ENCODE measurements at places on chromosomes 16 and 17.

DNA sequence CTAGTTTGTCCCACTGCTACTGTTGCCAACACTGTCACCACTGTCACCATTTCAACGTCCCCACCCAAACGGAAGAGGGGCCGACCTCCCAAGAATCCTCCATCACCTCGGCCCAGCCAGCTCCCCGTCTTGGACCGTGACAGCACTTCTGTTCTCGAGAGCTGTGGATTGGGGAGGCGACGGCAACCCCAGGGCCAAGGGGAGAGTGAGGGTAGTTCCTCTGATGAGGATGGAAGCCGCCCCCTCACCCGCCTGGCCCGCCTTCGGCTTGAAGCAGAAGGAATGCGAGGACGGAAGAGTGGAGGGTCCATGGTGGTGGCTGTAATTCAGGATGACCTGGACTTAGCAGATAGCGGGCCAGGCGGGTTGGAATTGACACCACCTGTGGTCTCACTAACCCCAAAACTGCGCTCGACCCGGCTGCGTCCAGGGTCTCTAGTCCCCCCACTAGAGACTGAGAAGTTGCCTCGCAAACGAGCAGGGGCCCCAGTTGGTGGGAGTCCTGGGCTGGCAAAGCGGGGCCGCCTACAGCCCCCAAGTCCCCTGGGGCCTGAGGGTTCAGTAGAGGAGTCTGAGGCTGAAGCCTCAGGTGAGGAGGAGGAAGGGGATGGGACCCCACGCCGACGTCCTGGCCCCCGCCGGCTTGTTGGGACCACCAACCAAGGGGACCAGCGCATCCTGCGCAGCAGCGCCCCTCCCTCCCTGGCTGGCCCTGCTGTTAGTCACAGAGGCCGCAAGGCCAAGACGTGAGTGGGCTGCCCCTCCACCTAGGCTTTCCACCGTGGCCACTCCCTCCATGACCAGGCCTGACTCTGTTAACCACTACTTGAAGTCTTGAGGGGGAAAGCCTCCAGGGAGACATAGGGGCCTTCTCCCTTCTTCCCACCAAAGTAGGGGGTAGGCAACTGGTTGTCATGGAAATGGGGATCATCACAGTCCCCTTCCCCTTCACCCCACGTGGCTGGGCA is 9.0 kb upstream of the PHKG2 start:
- no peak for DNase-seq

DNA sequence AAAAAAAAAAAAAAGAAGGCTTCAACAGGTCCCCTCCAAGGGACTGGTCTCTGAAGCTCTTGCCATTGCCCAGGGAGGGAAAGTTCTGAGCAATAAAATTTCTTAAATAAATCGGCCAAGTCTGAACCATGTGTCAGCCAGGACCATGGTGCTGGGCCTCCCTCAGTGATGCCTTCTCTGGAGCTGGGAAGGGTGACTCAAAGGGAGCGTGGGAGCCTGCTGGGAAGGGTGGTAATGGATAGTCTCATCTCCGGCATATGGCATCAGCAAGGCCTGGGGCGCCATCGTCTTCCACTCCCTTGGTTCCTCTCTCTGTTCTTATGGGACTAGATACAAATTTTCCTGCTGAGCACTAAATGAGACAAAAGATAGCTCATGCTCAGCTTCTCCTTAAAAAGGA is 2.3 kb downstream of the VKORC1 start:
- no peak for DNase-seq

GRCh38 chr17:70168044-70168976 is 1.0 kb upstream of the KCNJ2 start:
- DNase-seq, result peak; percentile 26

DNA sequence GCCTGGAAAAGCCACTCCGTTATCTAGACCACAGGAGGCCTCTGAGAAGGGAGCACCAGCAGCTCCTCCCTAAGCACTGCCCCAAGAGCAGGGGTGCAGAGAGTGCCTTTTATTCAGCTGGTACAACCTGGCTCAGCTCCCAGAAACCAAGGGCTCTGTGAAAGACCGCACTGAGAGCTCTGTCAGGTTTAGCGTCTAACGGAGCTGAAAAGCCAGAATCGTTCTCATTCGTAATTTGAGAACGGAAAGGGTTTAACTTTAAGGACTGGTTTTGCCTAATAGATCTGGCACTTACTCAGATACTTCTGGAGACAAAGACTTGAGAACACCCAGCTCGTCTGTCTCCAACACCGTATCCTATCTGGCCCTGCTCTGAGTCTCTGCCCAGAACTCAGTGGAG is 13.5 kb downstream of the MPG start:
- DNase-seq, result peak; percentile 74

DNA sequence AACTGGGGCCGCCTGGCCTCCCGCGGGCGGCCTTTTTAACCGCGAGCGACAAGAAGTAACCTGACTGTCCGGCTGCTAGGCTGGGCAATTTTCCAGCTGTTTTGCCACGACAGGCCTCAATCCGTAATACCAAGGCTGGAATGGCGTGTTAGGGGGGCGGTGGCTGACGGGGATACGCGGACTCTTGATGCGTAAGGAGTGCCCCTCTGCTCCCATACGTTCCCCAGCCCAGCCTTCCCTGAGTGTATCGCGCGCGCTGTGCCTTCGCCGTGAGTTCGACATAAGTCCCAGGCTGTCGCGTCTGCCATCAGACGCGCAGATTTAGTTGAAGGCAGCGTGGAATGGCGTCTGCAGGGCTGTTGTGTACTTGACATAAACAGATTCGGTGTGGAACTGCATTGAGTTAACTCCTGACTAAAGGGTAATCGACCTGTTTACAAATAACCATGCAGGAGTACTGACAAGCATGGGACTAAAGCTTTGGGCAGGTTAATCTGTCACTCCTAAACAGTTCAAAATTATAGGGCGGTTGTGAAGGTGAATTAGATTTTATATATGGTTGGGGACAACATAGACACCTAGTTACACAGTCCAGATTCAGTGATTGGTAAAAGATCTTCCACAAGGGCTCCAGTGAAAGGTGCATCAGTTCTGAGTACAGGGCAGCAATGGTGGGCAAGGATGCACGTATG is 16.6 kb upstream of the ERN1 start:
- DNase-seq, result peak; percentile 62

DNA sequence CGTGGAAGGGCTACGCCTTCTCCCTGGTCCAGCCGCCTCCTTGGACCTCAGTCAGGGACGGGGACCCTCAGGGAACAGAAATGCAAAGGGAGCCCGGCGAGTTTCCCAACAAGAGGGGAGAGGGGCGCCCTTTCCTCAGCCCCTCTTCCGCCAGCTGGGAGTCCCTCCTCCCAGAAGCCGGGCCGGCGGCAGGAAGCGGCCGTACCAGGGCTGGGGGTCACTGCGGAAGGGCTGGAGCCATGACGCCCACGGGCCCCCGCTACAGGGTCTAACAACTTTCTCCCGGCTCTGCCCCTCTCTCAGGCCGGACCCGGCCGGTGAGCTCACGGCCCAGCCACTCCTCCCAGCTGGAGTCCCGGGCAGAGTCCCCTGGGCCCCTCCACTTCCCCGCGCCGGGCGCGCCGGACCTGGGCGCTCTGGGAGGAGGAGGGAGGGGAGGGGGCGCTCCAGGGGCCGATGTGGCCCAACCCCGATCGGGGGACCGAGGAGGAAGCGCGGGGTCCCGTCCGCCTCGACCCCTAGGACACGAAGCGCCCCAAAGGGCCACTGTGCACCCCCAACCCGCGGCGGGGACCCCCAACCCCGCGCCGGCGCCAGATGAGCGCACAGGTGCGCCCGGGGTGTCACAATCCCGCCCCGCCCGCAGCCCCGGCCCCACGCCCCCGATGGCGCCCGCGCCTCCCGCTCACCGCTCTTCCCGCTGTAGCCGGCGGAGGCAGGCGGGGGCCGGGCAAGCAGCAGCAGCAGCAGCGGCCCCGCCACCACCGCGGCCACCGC is 578 bp downstream of the PGAP6 start:
- no peak for DNase-seq

DNA sequence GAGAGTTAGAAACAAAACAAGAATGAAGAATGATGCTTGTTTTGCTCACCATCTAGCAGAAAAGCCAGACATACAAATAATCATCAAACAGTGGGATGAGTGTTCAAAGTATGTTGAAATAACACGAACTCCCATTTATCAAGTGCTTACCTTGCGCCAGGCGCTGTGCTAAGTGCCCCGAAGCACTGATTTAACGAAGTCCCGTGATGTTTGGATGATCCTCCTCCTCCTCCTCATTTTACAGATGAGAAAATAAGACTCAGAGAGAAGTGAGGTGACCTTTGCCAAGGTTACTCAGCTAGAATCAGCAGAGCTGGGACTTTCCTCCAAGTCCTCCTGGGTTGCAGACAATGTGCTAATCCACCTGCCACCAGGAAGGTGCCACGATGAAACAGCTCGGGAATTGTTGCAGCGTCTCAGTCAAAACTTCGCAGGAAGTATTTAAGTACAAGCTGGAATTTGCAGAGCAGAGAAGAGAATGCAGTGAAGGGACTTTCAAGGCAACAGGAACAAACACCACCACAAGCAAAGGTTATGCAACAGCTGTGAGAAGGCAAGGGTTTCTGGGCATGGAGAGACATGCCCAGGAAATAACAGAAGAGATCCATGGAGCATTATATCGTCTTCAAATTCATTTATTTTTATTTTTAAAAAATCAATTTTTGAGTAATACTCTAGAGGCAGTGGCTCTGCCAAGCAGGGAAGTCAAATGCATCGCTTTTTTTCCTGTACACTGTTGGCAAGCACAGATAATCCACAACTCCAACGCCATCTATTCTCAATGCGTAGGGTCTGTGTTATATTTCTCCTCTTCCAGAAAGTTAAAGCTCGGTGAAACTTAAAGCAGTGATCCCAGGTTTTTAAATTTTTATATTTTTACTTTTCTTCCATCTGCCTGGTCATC is 11.1 kb downstream of the PRCD start:
- no peak for DNase-seq

DNA sequence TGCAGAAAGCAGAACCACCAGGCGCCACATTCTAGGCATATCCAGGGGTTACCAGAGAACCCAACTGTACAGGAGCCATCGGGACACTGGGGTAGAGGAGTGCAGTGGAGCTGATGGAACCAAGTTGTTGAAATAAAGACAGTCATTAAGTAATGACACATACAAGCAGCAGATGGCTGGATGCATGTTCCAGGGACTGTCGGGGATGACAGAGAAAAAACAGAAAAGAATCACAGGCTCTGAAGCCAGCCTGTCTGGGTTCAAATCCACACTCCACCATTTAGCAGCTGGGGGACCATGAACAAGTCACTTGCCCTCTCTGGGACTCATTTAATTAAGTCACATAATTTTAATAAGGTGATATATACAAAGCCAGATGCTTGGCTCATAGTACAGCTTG is 117.1 kb downstream of the ZNF423 start:
- no peak for DNase-seq

GRCh38 chr16:4675864-4676786 is 17.2 kb upstream of the NUDT16L1 start:
- no peak for DNase-seq

DNA sequence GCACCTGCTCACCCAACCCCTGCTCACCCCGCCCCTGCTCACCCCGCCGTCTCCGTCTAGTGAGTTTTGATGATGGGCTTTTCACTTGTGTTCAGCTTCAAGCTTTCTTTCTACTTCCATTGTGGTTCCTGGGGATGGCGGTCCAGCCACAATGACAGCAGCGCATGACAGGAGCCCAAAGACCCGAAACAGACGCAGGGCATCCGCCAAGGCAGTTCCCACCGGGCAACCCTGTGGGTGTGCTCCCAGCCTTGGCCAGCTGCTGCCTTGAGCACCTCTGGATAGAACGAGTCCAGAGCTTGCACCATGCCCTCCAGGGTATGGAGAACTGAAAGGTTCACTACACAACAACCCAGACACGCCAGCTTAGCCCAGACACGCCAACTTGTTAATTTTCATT is 92.9 kb upstream of the CHMP6 start:
- no peak for DNase-seq

DNA sequence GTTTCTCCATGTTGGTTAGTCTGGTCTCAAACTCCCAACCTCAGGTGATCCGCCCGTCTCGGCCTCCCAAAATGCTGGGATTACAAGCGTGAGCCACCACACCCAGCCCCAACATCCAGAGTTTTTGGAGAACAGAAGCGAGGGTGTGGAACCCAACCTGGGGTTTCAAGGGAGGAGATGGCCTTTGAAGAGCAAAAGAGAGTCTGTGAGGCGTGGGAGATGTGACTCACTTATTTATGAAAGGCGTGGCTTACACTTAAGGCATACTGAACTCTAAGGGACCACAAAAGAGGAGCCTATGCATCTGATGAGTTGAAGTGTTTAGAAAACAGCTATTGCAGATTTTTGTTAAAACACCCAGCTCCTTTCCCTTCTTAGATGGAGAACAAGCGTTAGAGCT is 18.9 kb downstream of the ARSG start:
- no peak for DNase-seq

DNA sequence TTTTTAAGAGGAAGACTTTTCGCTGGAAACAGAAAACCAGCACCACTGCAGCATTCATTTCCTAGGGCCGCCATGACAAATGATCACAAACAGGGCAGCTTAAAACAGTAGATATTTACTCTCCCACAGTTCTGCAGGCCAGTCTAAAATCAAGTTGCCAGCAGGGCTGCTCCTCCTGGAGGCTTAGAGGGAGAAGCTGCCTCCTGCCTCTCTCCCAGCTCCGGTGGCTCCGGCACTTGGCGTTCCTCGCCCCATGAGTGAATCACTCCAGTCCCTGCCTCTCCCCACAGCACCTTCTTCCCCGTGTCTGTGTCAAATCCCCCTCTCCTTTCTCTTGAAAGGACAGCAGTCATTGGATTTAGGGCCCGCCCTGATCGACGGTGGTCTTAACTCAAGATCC is 72.1 kb downstream of the SOCS1 start:
- no peak for DNase-seq

DNA sequence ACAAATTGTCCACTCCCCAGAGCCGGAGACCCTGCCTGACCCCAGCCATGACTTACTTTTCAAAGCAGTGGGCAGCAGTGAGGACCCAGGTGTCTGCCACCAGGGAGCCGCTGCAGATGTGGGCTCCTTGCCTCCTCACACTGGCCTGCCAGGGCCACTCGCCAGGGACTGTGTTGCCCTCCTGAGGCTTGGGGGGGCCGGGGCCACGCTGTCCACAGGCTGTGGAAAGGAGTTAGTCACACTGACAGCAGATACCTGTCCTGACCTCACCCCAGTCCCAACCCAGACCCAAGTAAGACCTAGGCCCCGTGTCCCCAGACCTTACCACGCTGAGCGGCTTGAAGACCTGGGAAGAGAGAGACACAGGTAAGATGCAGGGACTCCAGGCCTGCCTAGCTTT is 1.3 kb downstream of the PRSS53 start:
- DNase-seq, result no peak

DNA sequence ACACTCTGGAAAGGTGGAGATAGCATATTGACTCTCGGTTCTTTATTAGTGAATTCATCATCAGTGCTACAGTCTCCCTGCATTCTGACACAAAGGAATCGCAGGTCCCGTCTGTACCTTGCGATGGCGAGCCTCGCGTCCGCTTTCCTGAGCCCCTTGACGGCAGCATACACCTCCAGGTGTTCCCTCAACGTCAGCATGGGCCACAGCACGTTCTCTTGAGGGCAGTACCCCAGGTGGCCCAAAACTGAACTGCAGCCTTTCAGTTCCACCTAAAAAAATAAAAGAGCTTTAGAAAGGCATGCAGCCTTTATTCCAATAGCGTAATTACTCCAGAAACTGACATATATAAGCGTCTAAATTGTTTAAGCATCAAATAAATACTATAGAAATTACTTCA is 24.2 kb upstream of the ABCA9 start:
- no peak for DNase-seq

- DNase-seq, result no peak
Observed at GRCh38 chr16:31477220-31478216, 5.4 kb upstream of the SLC5A2 start.

GRCh38 chr17:61660746-61661485 is 69.9 kb upstream of the NACA2 start:
- no peak for DNase-seq

GRCh38 chr16:11030990-11031510 is 86.7 kb downstream of the CLEC16A start:
- DNase-seq, result no peak

Data from amygdala (tissue), 56 donors.